ENCODE measurements at places on chromosomes 2 and 18.

DNA sequence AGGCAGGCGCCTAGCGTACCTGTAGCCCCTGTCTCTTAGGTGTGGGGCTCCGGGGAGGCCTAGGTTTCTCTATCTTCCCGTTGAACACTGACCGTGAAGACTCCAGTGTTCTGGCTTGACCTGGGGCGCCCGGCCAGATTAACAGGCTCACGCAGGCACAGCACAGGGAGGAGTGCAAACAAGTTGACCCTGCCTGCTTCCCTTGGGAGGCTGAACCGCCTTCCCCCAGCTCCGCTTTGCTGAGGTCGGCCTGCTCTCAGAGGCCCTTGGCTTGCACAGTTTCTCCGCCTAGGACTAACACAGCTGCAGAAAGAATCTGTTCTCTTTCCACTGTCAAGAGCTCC is 567 bp downstream of the PCYOX1 start:
- no peak for DNase-seq

GRCh38 chr2:12603781-12604295 is 112.9 kb upstream of the TRIB2 start:
- no peak for DNase-seq

DNA sequence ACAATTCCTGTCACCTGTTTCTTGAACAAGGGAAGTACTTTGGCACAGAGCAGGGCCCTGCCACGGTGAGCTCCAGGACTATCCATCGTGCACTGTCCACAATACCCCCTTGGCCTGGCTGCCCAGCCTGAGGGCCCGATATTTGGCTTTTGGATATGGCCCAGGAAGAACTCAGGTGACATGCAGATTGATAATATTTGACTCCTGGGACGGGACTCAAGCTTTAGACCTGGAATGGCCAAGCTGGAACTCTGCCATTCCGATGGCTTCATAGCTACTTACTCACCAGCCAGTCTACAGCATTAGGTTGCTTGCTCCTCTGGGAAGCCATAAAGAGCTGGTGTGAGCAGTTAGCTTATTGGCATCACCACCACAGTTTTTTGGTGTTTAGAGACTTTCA is 26.6 kb downstream of the EML6 start:
- DNase-seq = no peak

GRCh38 chr2:227890495-227891079 is 19.2 kb downstream of the DAW1 start:
- DNase-seq = peak; percentile 22

DNA sequence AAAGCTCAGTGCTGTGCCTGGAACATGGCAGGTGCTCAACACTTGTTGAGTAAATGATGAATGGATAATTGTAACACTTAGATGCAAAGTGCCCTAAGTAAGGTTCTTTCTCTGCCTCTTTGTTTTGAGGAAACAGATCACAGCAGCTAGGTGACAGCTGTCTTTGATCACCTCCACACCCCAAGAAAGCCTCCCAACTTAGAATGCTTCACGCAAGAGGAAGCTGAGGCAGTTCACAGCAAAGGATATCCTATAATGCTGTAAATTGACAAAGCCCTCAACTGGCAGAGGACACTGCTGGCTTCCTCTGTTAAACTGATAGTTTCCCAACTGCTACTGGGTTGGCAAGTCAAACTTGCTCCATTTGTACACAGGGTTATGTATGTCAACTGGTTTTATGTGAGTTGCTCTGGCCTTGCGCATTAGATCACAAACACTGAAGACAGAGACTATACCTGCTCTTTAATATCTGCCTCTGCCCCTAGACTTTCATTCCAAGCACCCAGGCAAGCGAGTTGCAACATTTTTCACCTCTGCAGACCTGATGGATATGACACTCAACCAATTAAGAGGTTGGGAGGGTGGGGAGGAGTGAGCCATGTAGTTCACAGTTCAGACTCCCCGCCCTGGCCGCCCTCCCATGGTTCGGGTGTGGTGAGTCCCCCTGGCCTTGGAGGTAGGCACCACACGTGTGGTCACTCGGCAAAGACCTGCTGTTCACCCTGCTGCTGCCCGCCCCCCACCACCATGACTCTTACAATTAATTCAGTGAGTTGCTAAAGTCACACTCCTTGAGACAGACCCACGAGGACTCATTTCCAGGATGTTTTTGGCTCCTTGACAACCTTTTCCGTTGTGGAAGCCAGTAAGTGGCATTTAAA is 4.8 kb upstream of the MALL start:
- DNase-seq = no peak

DNA sequence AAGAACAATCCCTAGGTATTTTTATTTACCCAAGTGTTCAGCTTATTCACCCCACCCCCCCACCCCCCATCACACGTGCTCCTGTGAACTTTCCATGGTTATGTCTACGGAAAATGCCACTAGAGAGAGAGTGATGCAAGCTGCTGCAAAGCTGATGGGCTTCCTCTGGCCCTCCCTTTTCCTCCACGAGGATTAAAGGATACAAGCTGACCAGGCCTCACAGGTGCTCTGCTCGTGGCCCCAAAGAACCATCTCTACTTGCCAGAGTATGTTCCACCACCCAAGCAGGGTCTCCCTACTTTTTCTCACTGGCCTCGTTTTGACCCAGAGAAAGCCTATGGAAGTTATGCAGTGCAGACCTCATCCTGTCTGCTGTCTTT is 342.6 kb downstream of the CELF4 start:
- DNase-seq = no peak

DNA sequence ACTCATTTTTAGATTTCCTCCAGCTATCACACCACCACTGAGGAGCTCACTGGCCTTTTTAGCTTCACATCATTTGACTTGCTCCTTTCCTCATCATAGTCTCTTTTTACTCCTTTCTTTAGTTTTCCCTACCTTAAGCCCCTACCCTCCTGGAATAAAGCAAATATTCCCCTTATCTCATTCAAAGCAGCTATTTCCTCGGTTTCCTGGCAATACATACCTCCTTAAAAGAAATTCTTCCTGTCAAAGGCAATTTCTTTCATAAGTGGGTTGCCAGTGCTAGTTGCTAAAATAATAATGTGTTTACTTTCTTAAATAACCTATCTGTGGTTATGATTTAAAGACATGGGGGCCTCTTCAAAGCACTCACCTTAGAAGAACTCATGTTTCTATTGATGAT is 359.3 kb downstream of the GALNT13 start:
- no peak for DNase-seq

DNA sequence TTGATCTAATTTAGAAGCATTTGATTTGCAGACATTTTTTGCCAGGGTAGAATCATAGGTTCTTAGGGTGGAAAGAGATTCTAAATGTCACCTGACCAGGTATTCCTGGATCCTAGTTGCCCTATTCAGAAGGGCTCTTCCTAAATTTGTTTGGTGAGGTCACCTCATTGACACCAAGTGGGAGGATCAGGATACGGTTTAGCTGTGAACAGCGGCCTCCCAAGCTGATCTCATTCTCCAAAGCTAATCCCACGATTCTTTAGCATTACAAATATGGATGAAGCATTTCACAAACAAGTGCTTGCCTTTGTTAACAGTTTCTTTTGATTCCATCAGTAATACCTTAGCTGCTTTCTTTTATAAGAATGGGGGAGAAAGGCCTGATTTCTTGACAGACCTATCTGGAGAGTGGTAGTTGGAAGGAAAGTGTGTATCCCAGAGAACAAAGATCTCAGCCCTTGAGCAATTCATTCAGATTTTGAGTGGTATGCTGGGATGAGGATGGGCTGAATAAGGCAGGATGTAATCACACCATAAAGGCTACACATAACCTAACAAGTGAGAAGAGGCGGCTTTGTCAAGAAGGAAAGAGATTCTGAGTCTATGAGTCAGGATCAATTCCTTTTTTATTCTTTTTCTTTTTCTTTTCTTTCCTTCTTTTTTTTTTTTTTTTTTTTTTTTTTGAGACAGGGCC is 16.6 kb downstream of the KCTD1 start:
- DNase-seq = no peak

- no peak for DNase-seq
Measured at GRCh38 chr18:67893916-67894315, 377.4 kb upstream of the DSEL start.

GRCh38 chr2:50831676-50832075 is 200.3 kb downstream of the NRXN1 start:
- no peak for DNase-seq

- DNase-seq = no peak
Measured at GRCh38 chr2:48203668-48204067, 297.4 kb upstream of the FBXO11 start.

- DNase-seq = no peak
Measured at GRCh38 chr2:168731616-168732015, 70.8 kb upstream of the NOSTRIN start.

DNA sequence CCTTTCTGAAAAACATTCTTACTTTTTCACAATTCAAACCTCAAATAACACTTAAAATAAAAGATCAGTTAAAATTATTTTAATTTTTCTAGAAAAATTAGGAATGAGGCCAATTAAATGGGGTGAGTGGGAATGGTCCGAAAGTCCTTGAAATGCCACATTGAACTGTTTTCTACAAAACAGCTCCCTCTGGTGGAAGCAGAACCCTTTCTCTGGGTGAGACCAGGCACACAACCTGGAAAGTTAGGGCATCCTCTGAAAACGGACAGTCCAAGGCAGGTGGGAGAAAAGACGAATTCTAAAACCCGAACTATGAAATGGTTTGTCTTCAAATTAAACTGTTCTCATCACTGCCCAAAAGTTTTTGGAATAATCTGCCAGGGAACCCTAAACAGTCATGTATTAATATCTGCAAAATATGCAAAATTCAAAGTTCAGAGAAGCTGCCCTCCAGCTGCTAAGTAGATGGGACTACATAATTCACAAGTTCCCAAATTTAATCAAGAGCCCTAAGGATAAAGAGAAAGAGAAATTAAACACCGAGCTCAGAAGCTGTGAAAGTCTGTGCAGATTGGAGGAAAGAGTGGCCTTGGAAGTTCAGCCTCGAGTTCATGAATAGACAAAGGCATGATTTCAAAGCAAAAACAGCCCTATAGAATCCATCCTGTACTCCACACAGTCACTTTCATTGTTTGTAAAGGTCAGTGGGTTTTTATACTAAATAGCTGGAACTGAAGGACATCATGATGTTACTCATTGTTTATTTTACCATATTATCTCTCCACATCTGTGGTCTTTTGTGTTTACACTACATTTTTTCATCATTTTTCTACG is 108.3 kb downstream of the PIEZO2 start:
- DNase-seq = no peak

DNA sequence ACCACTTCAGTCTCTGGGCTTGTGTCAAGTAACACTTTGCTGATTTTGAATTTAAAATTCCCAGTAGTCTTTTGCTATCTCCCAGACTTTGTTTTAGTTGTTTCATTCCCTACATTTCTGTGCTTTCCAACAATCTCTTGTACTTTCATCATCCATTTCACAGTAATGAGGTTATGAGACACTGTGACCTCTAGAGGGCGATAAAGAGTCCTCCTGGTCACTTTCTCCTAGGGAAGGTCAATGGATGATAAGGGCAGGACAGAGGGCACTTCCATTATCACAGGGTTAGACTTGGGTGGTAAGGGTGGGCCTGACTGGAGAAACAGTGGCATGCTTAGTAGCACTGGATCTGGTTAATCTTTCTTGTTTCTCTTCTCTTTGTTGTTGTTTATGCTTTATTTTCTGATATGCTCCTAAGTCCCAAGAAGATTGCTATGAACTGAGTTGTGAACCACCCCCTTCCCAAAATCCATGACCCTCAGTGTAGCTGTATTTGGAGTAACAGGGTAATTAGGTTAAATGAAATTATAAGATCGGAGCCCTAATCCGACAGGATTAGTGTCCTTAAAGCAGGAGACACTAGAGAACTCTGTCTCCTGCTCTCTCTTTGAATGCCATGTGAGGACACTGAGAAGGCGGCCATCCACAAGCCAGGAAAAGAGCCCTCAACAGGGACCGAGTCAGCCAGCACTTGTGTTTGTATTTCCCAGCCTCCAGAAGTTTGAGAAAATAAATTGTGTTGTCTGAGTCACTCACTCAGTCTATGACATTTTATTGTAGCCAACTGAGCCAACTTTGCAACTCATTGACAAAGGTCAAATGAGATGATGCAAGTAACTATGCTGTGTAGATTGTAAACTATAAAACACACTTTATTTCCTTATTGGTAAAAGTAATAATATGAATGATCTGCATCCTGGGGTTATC is 779.2 kb downstream of the CNTNAP5 start:
- DNase-seq = no peak

DNA sequence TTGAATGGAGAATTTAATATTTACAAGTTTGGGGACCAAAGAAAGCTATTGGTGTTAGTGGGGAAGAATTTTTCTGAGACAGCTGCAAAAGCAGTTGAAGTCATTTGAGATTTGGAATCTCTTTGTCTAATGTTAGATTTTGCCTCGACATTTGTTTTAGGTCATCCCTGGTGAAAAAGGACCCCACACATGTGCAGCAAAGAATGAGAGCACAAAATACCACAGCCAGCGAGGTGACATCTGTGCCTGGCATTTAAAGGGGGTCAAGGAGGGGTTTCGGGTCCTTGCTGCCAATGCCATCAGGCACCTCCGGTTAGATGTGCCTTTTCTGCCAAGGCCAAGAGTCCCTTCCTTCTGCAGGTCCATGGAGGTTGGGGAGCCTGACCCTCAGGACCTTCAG is 173.3 kb downstream of the TRIB2 start:
- DNase-seq = no peak

GRCh38 chr2:62928015-62928414 is 122.6 kb upstream of the OTX1 start:
- no peak for DNase-seq

DNA sequence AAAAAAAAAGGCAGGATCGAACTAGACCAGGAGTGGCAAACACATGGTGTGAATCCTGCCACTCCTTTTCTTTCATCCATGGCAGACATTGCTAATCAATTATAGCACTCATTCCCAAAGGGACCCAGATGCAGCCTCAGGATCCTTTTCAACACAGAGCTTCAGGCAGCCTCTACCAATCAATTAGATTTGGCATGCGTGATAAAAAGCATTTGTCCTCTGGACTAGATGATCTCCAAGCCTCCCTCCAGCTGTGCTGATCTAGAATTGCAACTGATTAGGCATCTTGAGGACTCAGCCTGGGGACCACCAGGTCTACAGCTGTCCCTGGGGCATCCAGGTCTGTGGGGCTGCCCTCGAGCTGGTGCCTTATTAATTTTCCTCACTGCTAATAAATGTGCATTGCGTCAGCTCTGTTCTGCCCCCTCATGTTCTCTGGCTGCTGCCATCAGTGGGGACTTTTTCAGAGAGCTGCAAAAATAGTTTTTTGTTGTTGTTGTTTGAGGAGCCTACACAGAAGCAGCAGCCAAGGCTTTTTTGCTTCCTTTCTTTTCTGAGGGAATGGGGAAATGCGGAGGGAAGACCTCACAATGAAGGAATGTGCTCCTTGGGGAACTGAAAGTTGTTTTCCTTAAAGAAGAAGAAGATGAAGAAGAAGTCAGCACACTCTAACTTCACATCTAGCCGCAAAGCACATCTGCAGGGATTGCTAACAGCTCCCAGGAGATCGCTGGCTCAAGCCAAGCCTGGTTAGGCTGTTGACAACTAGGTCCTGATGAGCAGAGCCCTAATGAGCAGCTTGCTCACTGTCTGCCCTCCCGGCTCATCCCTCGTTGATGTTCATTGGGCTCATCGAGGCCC is 8.8 kb upstream of the ATOH8 start:
- DNase-seq = no peak

- no peak for DNase-seq
Measured at GRCh38 chr2:173355132-173355865, 627 bp downstream of the CDCA7 start.

- DNase-seq = no peak
Measured at GRCh38 chr2:27021253-27022049, 11.3 kb upstream of the TMEM214 start.

GRCh38 chr2:68225119-68225632 is 27.2 kb downstream of the PPP3R1 start:
- no peak for DNase-seq

GRCh38 chr2:235334179-235334578 is 159.7 kb upstream of the AGAP1 start:
- DNase-seq = no peak

Measured in pulmonary artery endothelial cell (primary cell).